ELR (cell line): ENCODE measurements at places on chromosomes 1 and 21.

GRCh38 chr1:66788231-66788939, 12.7 kb downstream of the INSL5 start:
- no peak for DNase-seq

DNA sequence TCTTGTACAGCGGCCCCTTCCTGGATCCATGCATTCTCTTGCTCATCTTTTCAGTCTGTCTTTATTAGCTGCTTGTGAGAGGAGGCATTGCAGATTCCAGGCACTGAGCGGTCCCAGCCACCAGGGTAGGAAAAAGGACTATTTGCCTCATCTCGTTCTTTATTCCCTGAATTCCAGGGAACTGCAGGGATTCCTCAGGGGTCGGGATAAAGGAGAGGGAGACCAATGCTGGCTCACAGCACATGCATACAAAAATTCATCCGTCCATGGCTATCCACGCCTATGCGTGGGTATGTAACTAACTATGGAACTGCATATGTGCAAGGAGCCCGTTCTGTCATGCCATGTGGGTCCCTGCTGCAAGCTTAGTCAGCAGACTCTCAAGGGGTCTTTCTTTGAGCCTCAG, 879 bp upstream of the PLPPR5 start:
- no peak for DNase-seq

- peak; percentile 26 for DNase-seq
These were observed 658.3 kb downstream of the LTN1 start for GRCh38 chr21:28334407-28334806.

GRCh38 chr1:78121710-78122109, 75.9 kb downstream of the GIPC2 start:
- no peak for DNase-seq

- no peak for DNase-seq
These were observed 66.4 kb downstream of the PSMG1 start for GRCh38 chr21:39116761-39117439.

GRCh38 chr1:161177112-161177935, at the start of gene B4GALT3:
Gene B4GALT3 (minus strand): TSS chr1:161177507. CDS start chr1:161176060, 1,447 bp downstream.
- peak; percentile 82 for DNase-seq

DNA sequence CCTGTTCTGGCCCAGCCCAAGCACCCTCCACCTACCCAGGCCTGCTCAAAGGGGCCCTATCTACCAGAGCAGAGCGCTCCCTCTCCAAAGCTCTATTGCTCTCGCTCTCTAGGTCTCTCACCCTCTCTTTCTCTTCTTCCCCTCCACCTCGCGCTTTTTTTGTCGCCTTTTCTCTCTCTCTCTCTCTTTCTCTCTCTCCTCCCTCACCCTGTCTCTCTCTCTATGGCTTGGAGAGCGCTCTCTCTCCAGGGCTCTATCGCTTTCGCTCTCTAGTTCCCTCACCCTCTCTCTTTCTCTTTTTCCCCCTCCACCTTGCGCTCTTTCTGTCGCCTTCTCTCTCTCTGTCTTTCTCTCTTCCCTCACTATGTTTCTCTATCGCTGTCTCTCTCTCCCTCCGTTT, 3.4 kb upstream of the ZNF678 start:
- no peak for DNase-seq

DNA sequence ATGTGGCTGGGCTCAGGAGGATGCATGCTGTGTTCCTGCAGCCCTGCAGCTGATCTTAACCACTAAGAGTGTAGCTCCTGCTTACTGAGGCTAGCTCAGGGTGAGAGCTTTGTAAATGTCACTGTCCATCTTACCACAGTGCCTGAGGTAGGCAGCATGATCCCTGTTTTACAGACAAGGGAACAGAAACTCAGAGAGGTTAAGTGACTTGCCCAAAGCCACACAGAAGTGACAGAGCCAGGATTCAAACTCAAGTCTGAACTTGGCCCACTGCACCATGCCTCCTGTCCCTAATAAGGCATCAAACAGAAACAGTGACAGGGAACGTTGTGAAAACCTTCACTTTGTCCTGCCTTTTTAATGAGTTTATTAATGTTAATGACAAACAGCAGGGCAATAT, 27.9 kb downstream of the PPFIA4 start:
- no peak for DNase-seq

GRCh38 chr1:155834296-155834926, 22.6 kb downstream of the GON4L start:
- peak; percentile 19 for DNase-seq

- DNase-seq: no peak
These were observed 62.6 kb downstream of the MAN1C1 start for GRCh38 chr1:25679171-25679570.
